ENCODE measurements at places on chromosomes 13 and 19. TPM values are rescaled to one million over a fixed set of nuclear protein-coding genes. Genes with fewer than 3 reads are reported as not detected.

- no peak for DNase-seq
Measured at GRCh38 chr13:25266706-25267105, 20.6 kb downstream of the MTMR6 start.

- DNase-seq: peak; percentile 89
Measured at GRCh38 chr19:6739390-6739882, at the start of gene TRIP10. Gene TRIP10, plus strand, starts transcription at chr19:6739680. Its CDS starts 82 bp downstream, at chr19:6739762.

DNA sequence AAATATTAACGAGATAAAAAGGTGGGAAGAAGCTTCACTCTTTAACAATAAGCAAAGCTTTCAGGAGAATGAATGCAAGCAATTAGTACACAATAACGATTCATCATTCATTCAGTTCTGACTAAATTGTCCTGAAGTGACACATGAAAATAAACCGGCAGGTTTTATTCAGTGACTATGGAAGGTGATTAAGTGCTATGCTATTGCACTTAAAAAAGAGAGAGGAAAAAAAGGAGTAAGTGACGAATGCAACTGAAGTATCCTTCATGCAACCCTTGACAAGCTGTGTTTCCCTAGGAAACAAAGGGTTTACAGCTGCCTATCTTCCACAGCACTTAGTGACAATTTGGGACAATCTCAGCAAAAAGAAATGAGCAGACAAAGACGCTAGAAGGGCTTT is 1.4 kb downstream of the LIG4 start:
- DNase-seq: no peak

- DNase-seq: peak; percentile 90
Measured at GRCh38 chr13:106533101-106533942, 2.1 kb downstream of the EFNB2 start.

GRCh38 chr19:54434112-54434872 is 14.7 kb upstream of the LENG8 start:
- DNase-seq: no peak

DNA sequence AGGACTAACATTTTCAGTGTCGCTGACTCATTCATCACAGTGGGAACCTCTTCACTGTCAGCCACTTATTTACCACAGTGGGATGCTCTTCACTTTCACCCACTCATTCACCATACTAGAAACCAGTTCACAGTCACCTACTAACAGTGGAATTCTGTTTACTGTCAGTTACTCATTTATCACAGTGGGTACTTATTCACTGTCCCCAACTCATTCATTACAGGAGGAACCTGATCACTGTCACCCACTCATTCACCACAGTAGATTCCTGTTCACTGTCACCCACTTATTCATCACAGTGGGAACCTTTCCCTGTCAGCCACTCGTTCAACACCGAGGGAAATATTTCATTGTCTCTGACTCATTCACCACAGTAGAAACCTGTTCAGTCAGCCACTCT is 10.1 kb upstream of the ZNF85 start:
- DNase-seq: no peak

DNA sequence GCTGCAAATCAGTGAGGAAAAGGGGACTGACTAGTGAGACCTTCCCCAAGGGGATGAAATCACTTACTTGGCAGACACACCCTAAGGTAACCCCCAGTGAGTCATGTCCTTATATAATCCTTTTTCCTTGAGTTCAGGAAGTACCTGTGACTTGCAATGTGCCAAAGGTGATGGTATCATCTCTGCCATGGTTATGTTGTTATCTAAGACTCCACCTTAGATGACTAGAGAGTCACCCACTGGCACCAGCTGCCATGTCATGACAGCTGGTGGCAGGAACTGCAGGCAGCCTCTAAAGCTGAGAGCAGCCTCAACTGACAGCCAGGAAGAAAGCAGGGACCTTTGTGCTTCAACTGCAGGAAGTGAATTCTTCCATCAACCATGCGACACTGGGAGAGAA is 12.5 kb downstream of the PBX4 start:
- DNase-seq: peak; percentile 74

GRCh38 chr13:78491978-78492377 is 111.4 kb downstream of the POU4F1 start:
- DNase-seq: no peak

- no peak for DNase-seq
Measured at GRCh38 chr13:53238261-53238660, 209.6 kb downstream of the OLFM4 start.

- no peak for DNase-seq
Measured at GRCh38 chr13:35210261-35210660, 266.2 kb downstream of the MAB21L1 start.

DNA sequence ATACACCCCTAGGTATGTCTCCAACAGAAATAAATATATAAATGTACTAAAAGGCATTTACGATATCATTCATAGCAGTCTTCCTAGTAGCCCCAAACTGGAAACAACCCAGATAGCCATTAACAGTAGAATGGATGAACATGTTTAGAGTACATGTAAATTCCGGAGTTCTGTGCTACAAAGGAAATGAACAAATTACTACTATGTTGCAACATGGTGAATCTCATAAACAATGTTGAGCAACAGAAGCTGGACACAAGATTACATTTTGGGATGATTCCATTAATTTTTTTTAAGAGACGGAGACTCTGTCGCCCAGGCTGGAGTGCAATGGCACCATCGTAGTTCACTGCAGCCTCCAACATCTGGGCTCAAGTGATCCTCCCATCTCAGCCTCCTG is 5.9 kb upstream of the SLC7A10 start:
- DNase-seq: no peak

DNA sequence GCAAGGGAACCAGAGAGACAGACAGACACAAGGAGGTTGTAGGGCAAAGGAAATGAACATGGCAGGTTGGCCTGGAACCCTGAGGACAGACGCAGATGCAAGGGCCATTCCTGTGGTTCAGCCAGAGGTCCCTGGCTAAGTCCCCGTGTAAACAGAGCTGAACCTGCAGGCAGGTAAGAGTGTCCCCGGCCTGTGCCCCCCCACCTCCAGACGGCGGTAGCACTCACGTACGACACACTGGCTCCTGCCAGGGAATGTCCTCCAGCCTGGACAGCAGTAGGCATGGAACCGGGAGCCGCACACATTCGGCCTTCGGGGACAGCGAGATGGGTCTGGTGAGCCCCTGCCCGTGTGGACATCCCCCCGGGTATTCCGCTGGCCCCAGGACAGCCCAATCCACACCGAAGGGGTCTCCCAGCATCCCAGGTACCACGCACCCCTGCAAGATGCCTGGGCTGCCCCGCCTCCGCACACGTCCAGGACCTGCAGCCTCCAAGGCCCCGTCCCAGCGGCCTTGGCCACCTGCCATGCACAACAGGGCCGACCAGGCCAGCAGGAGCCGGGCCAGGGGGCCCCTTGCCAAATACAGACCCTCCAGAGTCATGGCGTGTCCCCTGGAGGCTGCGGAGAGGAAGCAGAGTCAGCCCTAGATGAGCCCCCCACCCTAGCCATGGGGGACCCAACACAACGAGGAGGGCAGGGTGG is 2.4 kb downstream of the FBN3 start:
- DNase-seq: no peak

DNA sequence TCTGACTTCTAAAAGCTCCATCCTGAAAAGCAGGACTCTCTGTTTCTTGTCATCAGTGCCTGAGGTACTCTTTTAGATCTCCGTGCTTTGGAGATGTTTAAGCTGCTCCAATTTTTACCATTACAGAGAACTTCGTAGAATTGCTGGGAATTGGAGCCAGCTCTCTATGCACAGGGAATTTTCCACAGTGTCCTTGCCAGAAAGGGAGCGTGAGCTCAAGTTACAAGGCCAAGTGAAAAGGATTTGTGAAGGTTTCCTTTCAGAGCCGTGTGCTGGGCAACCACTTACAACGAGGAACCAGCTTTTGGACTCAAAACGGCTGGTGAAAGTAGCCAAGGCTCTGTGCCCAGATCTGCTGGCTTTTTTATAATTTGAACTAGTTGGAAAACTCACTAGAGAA is 82.6 kb downstream of the NUFIP1 start:
- DNase-seq: no peak

DNA sequence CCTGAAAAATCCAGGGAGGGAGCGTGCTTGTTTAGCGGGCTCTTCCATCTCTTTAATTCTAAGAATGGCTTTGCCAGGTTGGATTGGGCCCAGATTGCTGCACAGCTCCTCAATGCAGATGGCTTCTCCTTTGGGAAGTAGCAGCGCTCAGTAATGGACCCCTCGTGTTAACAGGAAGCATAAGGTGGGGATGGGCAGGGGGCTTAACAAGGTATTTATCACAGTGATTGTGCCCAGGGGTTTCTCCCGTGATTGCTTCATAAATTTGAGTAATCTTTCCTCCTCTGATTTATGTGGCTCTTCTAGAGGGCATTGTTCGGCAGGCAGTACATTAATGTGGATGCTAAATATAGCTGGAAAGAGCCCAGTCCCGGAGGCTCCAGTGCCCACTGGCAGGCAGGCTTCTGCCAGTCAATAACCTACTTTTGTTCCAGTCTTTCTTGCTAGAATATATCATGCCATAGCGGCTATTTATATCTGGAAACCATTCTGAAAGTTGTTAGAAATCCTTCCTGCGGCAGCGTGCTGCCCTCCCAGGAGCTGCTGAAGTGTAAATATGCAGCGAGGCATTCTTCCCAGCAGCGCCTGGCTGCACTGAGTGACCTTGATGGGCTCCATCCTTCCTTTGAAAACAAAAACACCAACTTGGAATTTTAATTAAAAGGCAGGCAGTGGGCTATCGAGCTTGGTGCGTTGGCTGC is 65.0 kb downstream of the FGF9 start:
- DNase-seq: no peak

DNA sequence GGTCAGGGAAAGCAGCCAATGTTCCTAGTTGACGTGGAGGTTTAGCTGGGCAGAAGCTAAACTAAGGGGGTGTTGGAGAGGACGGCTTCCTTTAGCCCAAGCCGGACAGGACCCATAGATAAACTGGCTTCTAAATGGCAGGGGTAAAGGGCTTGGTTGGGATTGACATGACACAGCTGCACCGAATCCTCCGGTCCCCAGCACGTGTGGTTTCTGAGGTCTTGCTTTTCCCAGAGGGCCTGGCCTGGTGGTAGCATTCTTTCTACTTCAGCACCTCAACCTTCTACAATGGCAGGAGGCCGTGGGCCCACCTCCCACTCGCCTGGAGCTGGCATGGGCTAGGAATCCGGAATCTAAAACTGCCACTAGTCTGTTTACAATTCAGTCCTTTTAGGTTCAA is 163.0 kb downstream of the FGF9 start:
- DNase-seq: no peak

- no peak for DNase-seq
Measured at GRCh38 chr19:15223649-15224361, 8.4 kb downstream of the EPHX3 start.

DNA sequence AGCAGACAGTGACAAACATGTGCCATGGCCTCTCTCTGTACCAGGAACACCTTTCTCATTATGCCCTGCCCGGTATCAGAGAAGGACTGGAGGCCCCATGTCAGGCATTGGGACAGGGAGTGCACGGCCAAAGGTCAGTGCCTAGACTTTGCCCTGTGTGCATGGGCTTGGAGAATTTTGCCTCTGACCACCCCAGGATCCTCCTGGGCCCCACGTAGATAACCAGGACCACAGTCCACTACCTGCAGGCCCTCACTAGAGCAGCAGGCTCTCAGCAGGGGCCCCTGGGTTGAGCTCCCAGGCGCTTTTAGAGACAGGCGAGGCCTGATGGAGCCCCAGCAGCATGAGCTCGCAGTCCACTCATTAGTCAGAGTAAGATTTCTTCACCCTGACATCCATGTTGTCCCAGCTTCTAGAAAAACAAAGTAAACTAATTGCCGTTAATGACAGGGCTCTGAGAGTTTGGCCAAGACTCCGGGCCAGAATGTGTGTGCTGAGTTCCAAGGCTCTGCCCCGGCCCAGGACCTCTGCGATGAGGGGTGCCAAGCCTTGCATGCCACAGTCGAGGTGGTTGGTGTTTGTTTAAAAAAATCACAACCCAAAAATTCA is 42.7 kb downstream of the CAPN12 start:
- peak; percentile 98 for DNase-seq

DNA sequence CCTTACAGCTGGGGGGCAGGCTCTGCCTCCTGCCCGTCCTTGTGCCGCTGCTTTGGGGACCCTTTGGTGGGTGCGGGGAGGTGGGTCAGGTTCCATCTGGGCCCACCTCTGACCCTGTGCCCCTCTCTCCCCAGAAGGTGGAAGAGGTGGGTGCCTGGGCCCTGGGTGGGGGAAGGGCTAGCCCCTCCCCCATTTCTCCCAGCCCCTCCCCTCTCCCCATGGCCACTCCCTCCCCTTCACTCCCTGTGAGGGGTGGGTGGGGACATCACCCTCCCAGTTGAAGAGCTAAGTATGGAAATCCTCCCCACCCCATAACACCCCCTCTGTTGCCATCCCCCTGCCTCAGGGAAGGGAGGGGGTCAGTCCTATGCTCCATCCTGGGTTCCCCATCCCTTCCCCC is 14.2 kb downstream of the ARHGEF1 start:
- no peak for DNase-seq

DNA sequence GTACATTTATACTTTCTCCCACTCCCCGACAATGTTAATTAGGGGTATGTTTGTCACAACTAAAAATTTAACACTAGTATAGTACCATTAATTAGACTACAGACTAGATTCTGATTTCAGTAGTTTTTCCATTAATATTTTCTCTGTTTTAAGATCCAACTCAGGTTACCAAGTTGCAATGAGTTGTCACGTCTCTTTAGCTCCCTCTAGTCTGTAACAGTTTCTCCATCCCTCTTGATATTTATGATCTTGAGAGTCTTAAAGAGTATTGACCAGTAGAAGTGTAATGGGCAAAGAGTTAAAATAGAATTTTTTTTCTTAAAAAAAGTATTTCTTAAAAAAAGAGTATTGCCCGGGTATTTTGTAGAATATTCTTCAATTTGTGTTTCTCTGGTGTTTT is 598.1 kb downstream of the TBC1D4 start:
- DNase-seq: no peak

DNA sequence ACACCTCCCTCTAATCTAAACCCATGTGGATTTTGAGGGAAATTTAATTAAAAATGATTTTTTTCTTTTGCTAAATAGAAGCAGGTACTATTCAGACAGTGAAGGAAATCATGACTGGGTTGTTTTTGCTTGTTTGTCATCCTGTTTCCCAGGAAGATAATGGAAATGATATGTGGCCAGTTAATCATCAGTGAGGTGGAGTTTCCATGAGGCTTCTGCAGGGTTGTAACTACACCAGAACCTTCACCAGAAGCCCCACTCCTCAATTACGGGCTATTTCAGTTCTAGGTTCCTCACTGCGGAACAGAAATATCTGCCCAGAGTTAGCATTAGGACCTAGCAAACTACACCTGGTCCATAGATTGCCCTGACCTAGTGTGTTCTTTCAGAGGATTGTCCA is 394.0 kb downstream of the DLEU7 start:
- DNase-seq: no peak

The LIM2 gene
- not detected for polyA plus RNA-seq

The PPP1R37 gene
- 47.0 TPM for polyA plus RNA-seq

The GADD45B gene
- 40.4 TPM for polyA plus RNA-seq

The APOE gene
- 109 TPM for polyA plus RNA-seq

The GMIP gene
- 11.2 TPM for polyA plus RNA-seq

Data from small intestine (tissue), 16 donors.